Thoracic aorta endothelial cell (primary cell): ENCODE measurements at places on chromosomes 3 and 15. TPM values are rescaled to one million over a fixed set of nuclear protein-coding genes. Genes with fewer than 3 reads are reported as not detected.

Gene CASR
- not detected in 2 replicates for total RNA-seq

Gene KNL1
- 62.6 and 107 TPM in 2 replicates for total RNA-seq

Gene MLH1
- total RNA-seq, result 41.4 and 79.7 TPM in 2 replicates

Gene A4GNT
- not detected in 2 replicates for total RNA-seq

Gene CXCR6
- total RNA-seq, result not detected in 2 replicates

Gene C3orf85
- total RNA-seq, result not detected in 2 replicates

Gene BCHE
- total RNA-seq, result 0.13 and 0.14 TPM in 2 replicates

Gene CNTN4
- total RNA-seq, result under 0.01 TPM in 1 of 2 replicates, not detected in the other
